ENCODE measurements at places on chromosomes 13 and 19.
A peak's percentile ranks its signal among the peaks of the same experiment; 100 is the strongest.

DNA sequence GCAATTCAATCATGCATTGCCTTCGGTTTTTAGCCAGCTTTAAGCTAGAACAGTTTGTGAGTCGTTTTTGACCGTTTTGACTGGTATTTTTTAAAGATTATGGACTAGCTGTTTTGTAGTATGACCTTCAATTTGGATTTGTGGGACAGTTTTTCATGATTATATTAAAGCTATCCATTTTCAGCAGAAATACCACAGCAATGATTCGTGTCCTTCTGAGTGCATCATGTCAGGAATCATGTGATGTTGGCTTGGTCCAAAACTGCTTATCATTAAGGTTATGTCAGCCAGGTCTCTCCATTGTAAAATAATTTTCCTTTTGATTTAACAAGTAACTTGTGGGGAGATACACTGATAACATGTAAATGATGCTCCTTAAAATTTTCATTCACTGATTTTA lies 229.0 kb downstream of the POSTN start:
- DNase-seq = no peak

GRCh38 chr13:102774214-102774568 lies 605 bp upstream of the TEX30 start:
- DNase-seq = no peak

DNA sequence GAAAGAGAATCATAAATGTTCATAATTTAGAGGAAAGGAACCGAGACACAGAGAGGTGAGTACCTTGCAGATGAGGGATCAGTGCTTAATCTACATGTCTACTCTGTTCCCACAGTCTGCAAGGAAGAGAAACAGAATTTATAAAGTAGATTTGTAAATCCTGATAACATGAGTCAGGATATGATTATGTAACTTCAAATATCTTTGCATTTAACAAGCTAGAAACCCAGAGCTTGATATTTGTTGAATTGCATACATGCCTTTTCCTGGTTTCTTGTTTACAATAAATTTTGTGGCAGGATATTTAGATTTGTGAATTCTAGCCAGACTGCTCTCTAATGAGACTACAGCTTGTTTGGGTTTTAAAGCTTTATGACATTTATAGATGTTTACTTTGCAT lies 219.2 kb downstream of the ENOX1 start:
- DNase-seq = no peak

DNA sequence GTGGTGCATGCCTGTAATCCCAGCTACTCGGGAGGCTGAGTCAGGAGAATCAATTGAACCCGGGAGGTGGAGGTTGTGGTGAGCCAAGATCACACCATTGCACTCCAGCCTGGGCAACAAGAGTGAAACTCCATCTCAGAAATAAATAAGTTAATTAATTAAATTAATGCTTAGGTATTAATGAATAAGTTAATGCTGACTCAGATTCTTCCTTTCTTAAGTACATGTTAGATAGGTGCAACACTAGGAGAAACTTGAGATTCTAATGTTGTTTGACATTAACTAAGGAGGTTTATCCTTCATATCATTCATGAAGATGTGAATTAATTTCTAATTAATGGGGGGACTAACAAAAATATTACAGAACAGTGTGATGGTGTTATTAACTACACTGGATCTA lies 812.6 kb upstream of the SPRY2 start:
- no peak for DNase-seq

GRCh38 chr19:18574691-18575291 lies 3.1 kb downstream of the UBA52 start:
- no peak for DNase-seq

GRCh38 chr19:20077791-20078463 lies at the start of gene ZNF90:
Gene ZNF90 (plus strand): TSS chr19:20078000. CDS start chr19:20078133, 133 bp downstream.
- peak; percentile 81 for DNase-seq

- DNase-seq = no peak
Measured at GRCh38 chr19:21130097-21130775, 11.6 kb upstream of the ZNF431 start.

DNA sequence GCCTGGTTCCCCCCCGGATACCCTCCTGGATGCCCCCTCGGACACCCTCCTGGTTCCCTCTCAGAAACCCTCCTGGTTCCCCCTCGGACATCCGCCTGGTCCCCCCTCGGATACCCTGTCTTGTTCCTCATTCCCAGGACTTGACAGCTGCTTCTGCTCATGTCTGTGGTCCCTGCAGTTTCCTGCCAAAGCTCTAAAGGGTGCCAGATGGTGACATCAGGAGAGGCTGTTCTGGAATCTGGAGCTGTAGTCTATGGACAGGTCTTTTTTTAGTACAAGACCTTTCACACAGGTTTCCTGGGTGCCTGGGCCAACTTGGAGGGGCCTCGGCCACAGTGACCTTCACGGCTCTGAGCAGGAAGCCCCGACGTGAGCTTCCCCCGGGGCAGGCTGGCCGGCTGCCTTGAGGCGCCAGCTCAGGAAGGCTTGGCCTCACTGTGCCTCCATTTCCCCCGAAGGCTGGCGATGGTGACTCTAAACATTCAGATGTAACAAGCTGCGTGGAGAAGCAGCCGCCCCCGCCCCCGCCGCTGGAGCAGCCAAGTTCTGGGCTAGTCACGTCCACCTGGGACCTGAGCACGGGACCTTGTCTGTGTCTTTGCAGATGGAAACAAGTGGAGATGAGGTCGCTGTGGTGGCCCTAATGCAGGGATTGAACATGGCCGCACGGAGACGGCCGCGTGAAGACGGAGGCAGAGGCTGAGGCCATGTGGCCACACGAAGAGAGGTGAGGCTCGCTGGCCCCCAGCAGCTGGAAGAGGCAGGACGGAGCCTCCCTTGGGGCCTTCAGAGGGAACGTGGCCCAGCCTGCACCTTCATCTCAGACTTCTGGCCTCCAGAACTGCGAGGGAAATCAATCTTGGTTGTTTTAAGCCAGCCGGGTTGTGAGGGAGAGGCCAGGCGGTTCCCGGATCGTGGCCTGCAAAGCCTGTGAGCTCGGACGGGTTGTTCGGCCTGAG lies 12.7 kb downstream of the SGTA start:
- no peak for DNase-seq

GRCh38 chr13:45765464-45765863 lies 63.3 kb downstream of the CBY2 start:
- no peak for DNase-seq

- no peak for DNase-seq
Measured at GRCh38 chr19:14119644-14120496, 2.3 kb upstream of the PRKACA start.

DNA sequence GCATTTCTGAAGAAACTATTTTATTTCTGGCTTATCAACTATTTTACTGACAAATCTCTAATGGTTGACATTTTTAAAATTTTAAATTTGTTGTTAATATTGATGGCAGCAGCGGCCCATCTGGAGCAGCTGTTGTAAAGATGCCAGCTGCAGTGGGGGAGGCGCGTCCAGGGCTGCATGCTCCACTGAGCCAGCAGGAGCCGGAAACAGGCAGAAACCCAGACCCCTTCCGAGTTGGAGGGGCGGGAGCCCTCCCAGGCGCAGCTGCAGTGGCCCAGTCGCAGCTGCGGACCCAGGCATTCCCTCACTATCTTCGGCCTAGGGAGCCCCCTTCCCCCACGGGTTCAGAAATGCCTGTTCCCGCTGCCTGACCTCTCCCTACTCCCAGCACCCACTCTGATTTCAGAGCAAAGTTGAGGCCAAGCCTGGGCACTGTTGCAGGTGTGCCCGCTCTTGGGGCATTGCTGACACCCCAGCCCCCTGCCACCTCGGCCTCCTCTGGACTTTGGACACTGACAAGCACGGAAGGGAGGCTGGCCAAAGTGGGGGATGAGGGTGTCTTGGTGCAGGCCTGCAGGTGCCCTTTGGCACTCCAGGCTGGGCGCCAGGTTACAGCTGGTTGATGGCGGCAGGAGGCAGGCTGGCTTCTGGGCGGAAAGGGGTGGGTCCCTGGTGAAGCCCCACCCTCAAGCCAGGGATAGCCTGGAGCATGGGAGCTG lies 69.2 kb downstream of the PIBF1 start:
- DNase-seq = no peak

- DNase-seq = no peak
Measured at GRCh38 chr13:98500963-98501421, 75.9 kb downstream of the STK24 start.

DNA sequence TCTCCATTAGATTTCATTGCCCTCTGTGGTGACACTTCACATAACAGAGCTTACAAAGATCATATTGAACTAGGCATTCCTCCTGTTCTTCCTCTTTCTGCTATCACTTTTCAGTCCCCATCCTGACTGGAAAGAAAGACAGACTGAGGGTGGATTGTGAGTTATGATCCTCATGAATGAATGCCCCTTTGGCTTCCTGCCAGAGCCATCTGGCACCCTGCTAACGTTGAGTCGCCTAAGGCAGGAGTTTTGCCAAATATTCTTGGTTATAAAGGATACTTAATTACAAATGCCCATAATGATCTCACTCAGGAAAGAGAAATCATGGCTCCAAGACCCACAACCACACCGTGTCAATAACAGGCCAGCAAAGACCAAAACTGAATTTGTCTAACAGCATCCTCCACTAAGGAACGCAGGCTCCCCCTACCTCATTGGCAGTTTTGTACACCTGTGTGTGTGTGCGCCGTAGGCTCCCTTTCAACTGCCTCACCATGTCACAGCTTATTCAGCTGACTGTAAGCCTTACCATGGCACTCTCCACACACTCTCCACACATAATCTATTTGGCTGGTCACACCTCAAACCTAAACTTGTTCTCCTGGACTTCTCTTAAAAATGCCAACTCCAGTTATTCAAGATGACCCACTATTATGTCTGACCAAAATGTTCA lies 15.5 kb downstream of the ZNF211 start:
- DNase-seq = no peak

GRCh38 chr13:36131222-36131930 lies at the start of gene DCLK1:
Gene DCLK1 (minus strand): TSS chr13:36131382.
- DNase-seq = no peak

DNA sequence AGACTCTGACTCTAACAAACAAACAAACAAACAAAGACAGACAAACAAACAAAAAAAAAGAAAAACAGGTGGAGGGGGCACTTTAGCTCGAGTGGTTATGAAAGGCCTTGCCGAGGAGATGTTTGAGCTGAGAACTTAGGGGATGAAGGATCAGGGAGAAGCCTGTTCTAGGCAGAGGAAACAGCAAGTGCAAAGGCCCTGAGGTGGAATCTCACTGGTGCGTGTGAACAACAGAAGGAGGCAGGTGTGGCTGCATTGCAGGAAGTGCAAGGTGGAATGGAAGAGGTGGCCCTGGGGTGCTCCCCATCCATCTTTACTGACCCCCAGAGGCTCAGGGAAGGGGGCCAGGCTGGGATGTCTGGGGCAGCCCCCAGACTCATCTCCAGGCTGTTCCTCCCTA lies 41.9 kb downstream of the CYP4F22 start:
- no peak for DNase-seq

- no peak for DNase-seq
Measured at GRCh38 chr13:30779608-30780007, 44.3 kb downstream of the ALOX5AP start.

DNA sequence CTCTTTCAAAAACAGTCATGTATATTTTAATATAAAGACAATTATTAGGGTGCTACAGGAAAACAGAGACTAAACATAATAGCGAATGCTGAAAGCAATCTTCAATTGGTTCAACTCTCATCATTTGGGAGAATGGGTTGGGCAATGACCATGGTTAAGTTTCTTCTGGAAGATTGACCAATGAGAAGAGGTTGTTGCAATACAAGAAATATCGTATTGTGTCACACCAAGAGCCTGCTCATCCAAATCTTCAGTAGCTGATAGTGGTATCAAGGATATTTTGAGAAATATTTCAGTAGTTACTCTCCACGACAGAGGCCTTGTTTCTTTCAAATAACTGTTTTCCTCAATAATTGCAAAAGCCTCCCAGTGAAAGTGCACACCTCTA lies 83.0 kb upstream of the FNDC3A start:
- no peak for DNase-seq

DNA sequence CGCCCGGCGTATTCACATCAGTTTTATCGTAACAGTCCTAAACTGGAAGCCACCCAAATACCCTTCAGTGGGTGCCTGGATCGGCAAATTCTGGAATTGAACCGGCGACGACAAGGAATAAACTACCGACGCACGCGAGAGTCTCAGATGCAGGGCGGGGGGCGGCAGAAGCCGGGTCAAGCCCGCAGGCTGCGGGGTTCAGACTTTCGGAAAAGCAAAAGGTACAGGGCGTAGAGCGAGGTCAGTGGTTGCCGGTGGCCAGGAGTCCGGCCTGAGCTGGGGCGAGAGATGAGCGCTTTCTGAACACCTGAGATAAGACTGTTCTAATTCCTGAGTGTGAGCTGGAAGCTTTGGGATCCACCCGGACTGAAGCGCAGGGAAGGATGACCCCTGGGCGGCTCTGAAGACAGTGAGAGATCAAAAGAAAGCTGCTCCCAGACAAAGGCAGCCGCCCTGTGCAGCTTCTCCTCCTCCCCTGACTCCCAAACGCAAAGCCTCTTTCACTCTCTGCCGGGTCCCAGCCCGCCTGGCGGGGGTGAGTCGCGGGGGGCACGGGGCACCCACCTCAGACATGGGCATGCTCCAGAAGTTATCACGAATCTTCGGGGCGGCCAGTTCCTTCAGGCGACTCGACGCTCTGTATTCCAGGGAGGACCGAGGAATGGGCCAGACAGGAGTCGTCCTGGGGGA lies 26.2 kb upstream of the MIER2 start:
- DNase-seq = no peak

- DNase-seq = no peak
Measured at GRCh38 chr13:65631078-65631477, 1599.1 kb downstream of the PCDH9 start.

GRCh38 chr19:54653181-54653809 lies 9.5 kb upstream of the LILRB4 start:
- DNase-seq = no peak

DNA sequence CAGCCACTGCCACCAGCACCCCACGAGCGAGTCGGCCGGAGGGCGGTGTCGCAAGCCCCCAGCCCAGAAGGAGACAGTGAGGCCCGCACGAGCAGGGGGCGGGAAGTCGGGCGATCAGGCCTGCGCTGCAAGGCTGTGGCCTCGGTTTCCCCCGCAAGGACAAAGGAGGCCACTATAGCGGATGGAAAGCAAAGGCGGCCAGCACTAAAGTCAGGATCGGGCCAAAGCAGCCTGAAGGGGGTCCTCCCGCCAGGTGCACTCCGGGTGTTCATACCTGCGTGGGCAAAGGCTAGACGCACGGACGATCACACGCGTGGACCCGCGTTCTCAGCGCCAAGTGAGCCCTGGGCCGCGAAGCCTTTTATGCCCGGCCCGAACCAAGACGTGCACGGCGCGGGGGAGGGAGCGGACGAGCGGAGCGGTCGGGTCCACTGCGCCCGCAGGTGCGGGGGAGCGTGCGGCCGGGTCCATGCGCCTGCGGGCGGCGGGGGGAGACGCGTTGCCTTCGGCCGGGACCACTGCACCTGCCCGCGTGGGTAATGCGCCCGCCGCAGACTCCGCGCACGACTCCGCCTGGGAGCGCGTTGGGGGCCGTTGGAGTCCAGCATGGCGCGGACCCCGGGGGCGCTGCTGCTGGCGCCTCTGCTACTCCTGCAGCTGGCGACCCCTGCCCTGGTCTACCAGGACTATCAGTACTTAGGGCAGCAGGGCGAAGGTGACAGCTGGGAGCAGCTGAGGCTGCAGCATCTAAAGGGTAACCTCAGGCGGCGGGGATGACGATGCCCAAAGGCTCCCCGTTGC lies at the start of the genes PRDX2 and THSD8:
Gene PRDX2, minus strand, starts transcription at position 335 of the 801 bp plus-strand sequence. CDS start 539 bp downstream, outside the sequence.
Gene THSD8, plus strand, starts transcription at position 604 of the 801 bp plus-strand sequence. Its CDS starts 3 bp downstream, at position 607.
- DNase-seq = peak; percentile 74

Data from CD8-positive, alpha-beta memory T cell (primary cell).